ENCODE measurements at places on chromosomes 2 and 18.

GRCh38 chr2:176585791-176586190 is 316.5 kb downstream of the MTX2 start:
- DNase-seq = no peak

DNA sequence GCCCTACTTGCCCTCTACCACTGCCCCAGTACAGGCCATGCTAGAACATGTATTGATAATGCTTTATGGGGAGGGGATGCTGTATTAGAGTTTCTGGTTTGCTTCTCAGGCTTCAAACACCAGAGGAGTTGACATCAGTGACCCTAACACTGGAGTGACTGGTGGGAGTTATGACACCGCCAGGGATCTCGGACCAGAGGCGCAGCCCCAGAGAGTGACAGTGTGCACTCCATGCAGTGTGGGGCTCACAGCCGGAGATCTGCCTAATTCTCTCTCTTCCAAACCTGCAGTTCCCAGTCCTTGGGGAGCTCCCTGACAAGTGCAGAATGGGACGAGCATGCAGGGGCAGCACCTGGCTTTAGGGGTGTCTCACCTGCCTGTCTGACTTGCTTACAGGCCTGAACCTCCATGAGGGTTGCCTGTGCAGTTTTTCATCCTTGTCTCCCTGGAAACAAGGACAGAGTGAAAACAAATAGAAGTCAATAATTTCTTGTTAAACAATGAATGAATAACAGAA is 244.9 kb upstream of the MYT1L start:
- no peak for DNase-seq

- no peak for DNase-seq
Measured at GRCh38 chr2:20616341-20616871, 34.5 kb downstream of the HS1BP3 start.

DNA sequence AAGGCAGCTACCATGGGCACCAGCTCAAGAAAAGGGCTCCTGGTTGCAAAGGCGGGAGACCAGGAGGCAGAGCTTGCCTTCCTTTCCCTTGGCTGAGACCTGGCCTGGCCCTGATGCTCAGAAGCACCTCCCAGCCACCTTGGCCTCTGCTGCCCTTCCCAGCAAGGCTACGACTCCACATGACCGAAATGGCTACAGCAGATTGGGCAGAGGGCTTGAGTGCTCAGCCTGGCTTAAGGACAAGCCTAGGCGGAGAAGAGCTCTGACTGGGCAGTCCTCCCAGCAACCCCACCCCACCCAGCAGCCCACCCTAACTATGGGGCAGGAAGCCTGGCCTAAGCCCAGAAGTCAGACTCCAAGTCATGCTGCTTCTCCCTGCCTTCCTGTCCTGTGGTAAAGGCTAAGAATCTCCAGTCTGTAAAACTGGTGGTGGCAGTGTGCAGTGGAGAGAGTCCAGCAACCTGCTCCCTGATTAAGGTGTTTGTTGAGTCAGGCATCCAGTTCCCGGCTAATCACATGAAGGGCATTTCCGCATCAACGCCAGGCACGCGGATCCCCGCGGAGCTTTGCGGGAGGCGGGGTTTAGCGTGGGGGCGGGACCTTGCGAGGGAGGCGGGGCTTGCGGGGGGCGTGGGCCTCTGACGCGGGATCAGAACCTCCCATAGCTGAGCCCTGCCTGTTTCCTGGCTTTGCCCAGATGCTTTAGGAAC is 256.0 kb downstream of the BCL11A start:
- no peak for DNase-seq

GRCh38 chr2:232843834-232844233 is 26.2 kb upstream of the SNORC start:
- no peak for DNase-seq

GRCh38 chr18:61735564-61736102 is 157.2 kb downstream of the RNF152 start:
- no peak for DNase-seq

DNA sequence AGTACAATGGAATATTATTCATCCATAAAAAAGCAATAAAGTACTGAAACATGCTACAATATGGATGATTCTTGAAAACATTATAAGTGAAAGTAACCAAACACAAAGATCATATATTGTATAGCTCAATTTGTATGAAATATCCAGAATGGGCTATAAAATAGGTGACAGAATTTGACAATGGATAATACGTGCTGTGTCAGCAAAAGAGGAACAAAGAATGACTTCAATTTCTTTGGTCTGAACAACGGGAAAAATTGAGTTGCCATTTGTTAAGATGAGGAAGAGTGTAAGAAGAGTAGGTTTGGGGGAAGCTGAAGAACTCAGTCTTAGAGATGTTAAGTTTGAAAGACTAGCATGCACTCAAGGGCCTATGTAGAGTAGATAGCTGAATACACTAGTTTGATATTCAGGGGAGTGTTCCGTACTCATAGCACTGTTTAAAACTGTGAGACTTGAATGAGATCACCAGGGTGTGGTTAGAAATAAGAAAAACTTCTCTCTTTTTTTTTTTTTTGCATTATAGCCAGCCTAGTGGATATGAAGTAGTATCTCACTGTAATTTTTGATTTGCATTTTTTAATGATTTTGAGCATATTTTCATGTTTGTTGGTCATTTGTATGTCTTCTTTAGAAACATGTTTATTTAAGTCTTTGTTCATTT is 213.6 kb downstream of the NR4A2 start:
- no peak for DNase-seq

- DNase-seq = peak; percentile 50
Measured at GRCh38 chr18:56386856-56387255, 251.5 kb downstream of the TXNL1 start.

DNA sequence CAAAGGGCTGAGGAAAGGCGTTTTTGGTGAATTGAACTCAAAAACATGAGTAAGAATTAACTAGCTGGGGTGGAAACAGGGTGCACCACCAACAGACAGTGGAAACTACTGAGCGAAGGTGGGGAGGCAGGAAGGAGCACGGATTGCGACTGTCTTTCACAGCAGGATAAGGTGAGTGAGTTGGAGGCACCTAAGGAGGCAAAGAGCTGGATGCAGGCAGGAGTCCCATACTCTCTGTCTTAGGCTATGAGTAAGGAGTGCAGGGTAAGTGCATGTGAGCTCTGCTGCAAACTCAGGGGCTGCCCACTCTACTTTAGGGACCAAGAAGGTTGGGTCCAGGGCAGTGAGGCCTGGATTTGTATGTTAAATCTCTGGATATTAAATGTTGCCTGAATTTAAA is 333.1 kb upstream of the ZNF521 start:
- no peak for DNase-seq

DNA sequence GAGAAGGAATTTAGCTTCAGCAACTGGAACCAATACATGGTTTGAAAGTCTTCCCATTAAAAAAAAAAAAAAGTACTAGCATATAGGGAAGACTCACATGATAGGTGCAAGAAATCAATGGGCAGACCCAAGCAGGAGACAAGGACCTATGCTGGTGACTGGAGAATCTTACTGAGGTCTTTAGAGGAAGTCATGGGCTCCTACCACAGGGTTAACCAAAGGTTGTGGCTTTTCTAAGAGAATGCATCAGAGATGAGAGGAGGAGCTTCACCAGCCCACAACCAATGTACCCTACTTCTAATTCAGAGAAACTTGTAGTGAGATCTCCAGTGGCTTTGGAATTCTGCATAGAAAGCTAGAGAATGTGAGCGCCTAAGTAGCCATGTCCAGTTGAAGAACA is 207.4 kb downstream of the NCKAP5 start:
- no peak for DNase-seq

GRCh38 chr2:74427551-74427950 is 6.0 kb downstream of the WDR54 start:
- no peak for DNase-seq

DNA sequence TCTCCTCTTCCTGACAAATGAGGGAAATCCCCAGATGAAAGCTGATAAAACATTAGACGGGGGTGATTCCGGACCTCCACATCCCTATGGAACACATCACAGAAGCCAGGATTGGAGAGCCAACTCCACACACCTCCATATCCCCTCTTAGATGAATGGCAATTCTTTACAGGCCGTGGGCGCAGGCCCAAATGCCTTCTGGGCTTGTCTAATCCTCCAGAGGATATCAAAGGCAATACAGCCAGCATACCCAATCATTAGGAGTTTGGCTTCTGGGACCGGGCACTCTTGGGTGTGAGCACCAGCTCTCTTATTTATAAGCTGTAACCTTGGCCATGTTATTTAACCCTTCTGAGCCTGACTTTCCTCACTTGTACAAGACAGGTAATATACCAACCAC is 15.0 kb upstream of the CYP1B1 start:
- DNase-seq = no peak

DNA sequence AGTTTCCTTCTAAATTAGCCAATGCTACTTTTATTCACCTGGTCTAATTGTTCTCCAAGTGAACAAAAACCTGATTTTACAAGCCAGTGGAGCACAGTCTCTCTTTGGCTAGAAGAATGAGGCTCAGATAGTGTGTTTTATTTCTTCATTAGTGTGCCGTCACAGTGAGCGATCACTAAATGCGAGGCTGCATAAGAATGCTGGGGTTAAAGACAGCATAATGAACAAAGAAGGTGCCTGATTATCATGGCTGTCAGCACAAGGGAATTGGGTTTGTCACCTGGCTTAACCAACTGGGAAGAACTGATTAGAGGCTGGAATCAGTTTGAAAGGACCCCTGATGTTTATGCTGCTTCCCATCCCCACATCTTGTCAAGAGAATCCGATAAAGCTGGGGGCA is 76.4 kb downstream of the EPHA4 start:
- DNase-seq = no peak

DNA sequence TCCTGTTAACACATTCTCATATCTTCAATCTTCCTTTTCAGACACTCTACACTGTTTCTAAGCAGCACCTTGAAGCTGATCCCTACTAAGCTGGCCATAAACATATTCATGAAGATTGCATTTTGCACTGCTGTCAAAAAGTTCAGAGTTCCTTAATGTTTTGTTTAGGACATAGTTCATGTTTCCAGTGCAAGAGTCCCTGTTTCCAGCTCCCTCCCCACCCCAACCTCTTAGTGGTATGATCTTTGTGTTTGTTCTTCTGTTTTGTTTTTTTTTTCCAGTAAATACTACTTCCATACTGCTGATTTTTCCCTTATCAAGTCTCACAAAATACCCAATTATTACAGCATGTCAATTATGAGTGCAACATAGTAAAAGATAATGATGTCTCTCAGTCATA is 4.1 kb upstream of the SLC40A1 start:
- DNase-seq = no peak

- no peak for DNase-seq
Measured at GRCh38 chr2:199480966-199481365, 23.2 kb upstream of the SATB2 start.

- DNase-seq = no peak
Measured at GRCh38 chr2:219174146-219174545, 2.6 kb downstream of the CNPPD1 start.

DNA sequence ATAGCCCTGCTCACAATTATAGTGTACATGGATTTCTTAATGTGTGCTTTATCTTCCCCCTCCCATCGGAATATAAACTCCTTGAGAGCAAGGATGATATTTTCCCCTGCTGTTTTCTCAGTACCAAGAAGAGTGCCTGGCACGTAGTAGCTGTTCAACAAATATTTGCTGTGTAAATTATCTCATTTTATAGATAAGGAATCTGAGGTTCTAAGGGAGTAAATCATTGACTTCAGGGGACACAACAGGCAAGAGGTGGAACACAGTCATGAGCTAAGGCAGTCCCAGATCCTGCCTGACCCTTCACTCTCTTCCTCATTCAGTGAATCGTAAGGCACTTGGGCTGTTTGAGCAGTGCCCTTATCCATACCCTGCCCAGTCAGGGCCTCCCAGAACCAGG is 187.3 kb upstream of the TNP1 start:
- DNase-seq = no peak

DNA sequence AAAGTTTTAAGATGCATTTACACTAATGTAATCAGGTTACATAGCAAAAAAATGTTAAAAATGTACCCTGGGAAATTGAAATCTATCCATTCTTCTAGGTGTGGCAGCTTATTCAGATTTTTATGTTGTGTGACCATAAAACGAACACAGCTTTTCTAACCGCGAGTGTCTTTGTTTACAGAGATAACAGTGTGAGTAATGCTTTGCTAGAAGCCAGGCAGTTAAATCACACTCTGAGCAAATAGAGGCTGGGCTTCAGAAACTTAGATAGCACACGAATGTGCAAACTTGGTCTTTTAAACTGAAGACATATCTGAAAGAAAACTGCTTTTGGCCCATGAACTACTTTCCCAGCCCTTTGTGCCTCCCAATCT is 116.1 kb downstream of the SPTBN1 start:
- peak; percentile 87 for DNase-seq

DNA sequence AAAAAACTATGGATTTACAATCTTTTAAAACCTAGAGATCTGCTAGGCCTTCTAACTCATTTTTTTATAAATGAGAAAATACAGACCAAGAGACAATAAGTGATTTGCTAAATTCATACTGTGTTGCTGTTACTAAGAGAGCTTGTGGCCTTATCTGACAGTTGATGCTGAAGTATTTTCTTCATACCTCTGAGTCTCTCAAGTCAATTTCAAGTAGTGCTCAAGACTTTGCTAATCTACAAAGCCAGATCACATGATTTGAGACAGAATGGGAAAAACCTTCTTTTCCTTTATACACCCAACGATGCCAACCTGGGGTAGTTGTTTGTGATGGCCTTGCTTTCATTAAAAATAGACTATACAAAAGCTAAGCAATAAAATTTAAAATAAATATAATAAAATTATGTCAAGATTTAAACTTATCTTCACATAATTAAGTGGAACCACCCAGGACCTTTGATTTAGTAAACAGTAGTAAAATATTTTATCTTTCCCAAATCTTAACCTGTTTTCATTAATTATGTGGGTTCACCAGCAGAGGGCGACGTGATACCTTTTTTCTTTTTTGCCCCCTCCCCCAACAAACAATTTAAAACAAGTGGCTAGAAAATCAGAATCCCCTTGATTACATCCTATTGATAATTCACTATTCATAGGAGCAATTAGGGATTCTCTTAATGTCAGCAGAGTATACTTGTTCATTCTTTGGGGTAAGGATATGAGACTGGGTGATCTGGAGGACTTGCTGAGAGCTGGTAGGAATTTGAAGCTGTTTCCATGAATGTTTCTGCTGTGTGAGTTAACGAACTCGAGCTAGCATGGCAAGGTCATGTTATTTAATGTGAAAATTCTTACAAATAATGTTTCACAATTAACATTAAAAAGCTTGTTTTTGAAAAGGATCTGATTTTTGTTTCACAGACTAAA is 49.6 kb upstream of the SLC5A7 start:
- no peak for DNase-seq

- DNase-seq = no peak
Measured at GRCh38 chr2:6865346-6866274, at the start of gene CMPK2. Gene CMPK2, minus strand, starts transcription at chr2:6865907. Its CDS starts 211 bp downstream, at chr2:6865696.

- DNase-seq = no peak
Measured at GRCh38 chr2:161905389-161906046, 168.5 kb downstream of the DPP4 start.

GRCh38 chr2:161625314-161625919 is 1.2 kb downstream of the SLC4A10 start:
- no peak for DNase-seq

- DNase-seq = no peak
Measured at GRCh38 chr18:23138471-23138870, 3.2 kb downstream of the CABLES1 start.

DNA sequence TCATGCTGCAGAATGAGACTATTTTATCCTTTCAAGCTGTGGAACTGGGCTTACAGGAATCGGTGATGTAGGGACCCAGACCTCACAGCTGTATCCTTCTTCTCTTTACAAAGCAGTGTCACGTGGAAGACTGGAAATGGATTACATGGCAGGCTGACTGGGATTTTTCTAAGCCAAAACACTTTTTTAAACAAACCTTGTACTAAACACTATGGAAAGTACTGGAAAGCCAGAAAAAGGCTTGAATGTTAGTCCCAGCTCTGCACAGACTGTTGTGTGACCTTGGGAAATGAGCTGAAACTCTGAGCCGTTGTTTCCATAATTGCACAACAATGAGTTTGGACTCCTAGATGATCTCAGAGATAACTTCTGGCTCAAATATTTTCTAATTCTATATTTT is 7.6 kb upstream of the ADAM23 start:
- DNase-seq = no peak

Data from fibroblast of skin of left quadriceps (primary cell).